ENCODE measurements at places on chromosomes 7 and 10. TPM values are rescaled to one million over a fixed set of nuclear protein-coding genes. Genes with fewer than 3 reads are reported as not detected.

AEBP1 gene
- 300 TPM for total RNA-seq

PON1 gene
- 0.29 TPM for total RNA-seq

NRAP gene
- not detected for total RNA-seq

SAMD9 gene
- 7.9 TPM for total RNA-seq

TMEM130 gene
- 0.88 TPM for total RNA-seq

EPO gene
- total RNA-seq = not detected

TMEM225B gene
- total RNA-seq = 4.5 TPM

ADIRF gene
- total RNA-seq = 1,074 TPM

NEUROD6 gene
- total RNA-seq = not detected

NUTM2A gene
- total RNA-seq = 0.98 TPM

ITGA8 gene
- 2.6 TPM for total RNA-seq

IFIT1 gene
- total RNA-seq = 10.2 TPM

PNLIPRP1 gene
- not detected for total RNA-seq

ACSL5 gene
- 13.3 TPM for total RNA-seq

SPDYE9 gene
- not detected for total RNA-seq

C7orf25 gene
- total RNA-seq = 13.6 TPM

MYOF gene
- total RNA-seq = 131 TPM

SLC18A3 gene
- total RNA-seq = not detected

CYP3A4 gene
- 0.33 TPM for total RNA-seq

PAOX gene
- total RNA-seq = 7.5 TPM

VPS26A gene
- total RNA-seq = 32.1 TPM

EVX1 gene
- total RNA-seq = not detected

OR9A2 gene
- 1.2 TPM for total RNA-seq

PDZD7 gene
- total RNA-seq = 2.3 TPM

KIAA1217 gene
- total RNA-seq = 83.6 TPM

TUBAL3 gene
- total RNA-seq = not detected

ALOX5 gene
- 49.0 TPM for total RNA-seq

CAMK1D gene
- 17.3 TPM for total RNA-seq

C10orf67 gene
- not detected for total RNA-seq

PPP3CB gene
- total RNA-seq = 79.0 TPM

ZCWPW1 gene
- total RNA-seq = 8.6 TPM

GPRIN2 gene
- 6.9 TPM for total RNA-seq

RGS10 gene
- 34.0 TPM for total RNA-seq

SPDYE2B gene
- not detected for total RNA-seq

ADO gene
- total RNA-seq = 22.9 TPM

INSIG1 gene
- total RNA-seq = 89.6 TPM

HKDC1 gene
- total RNA-seq = not detected

TRPV5 gene
- 1.3 TPM for total RNA-seq

HABP2 gene
- 0.29 TPM for total RNA-seq

Data from breast epithelium (tissue), 4 donors.